ENCODE measurements at places on chromosomes 5 and 9.

- no peak for DNase-seq
These were observed 8.2 kb downstream of the BNIP1 start for GRCh38 chr5:173152547-173152946.

GRCh38 chr9:15714746-15715145 lies 161.9 kb downstream of the CCDC171 start:
- DNase-seq: no peak

GRCh38 chr9:108551030-108551841 lies 304.6 kb downstream of the ACTL7B start:
- no peak for DNase-seq

- DNase-seq: no peak
These were observed 70.0 kb downstream of the SHB start for GRCh38 chr9:37998881-37999587.

- DNase-seq: peak; percentile 22
These were observed 41.0 kb upstream of the DMRT3 start for GRCh38 chr9:935348-935965.

DNA sequence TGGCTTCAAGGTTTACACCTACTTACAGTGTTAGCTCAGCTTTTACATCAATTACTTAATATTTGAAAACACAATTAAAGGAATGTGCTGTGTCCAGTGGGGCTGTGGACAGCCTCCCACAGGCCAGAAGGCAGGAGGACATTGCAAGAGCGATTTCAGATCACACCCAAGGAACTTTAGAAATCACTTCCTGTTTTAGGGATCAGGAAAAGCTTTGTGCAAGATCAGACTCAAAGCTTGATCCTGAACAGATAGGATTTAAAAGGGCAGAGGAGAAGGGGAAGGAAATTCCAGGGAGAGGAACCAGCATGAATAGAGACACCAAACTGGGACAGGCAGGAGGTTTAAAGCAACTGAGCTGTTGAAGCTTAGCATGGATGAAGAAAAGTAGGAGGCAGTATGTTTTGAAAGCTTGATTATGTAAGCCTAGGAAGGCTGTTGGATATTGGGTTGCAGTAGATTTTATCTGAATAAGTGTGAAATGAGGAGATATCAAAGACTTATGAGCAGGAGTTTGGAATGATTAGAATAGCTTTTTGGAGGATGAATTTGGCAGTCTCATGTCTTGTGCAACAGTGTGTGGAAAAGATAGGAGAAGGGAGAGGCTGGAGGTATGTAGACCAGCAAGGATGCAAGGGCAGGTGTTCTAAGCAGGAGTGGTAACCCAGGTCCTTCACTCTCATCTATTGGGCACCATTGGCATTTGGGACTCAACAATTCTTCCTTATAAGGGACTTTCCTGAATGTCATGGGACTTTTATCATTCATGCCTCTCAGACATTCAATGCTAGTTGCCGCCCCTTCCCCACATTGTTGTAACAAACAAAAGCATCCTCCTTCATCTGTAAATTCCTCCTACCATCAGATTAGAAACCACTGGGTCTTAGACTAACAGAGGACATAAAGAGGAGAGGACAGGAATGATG lies 123.5 kb downstream of the TARS1 start:
- no peak for DNase-seq

- DNase-seq: peak; percentile 47
These were observed 398.6 kb downstream of the PSAT1 start for GRCh38 chr9:78695519-78695918.

DNA sequence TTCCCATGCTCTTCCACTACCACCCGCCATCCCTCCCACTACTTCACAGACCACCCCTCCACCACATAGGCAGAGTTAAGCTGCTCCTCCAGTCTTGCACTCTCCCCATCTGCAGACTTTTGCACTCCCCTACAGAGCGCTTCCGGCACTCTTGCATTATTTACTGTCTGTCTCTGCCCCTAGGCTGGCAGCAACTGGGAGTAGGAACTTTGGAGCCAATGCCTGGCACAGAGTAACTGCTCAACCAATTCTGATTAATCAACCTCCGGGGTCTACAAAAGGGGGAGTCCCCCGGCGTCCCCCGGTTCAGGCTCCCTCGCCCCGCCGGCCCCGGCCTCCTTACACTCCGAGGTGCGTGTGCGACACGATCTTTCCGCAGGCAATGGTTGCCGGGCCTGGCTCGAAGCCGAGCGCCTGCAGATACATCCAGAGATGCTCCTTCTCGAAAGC lies 498 bp downstream of the HAUS6 start:
- DNase-seq: no peak

Measured in NCI-H510A treated with DMSO at 0.1 percent for 48 hours (cell line).